ENCODE measurements at places on chromosomes 11 and 22.

DNA sequence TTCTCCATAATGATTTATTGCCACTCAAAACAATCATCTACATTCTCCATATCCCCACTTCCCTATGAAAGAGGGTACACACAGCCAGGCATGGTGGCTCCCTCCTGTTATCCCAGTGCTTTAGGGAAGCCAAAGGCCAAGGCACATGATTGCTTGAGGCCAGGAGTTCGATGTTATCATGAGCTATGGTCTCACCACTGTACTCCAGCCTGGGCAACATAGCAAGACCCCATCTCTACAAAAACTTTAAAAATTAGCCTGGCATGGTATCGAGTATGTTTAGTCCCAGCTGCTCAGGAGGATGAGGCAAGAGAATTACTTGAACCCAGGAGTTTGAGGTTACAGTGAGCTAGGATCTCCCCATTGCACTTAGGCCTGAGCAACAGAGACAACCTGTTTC, 6.0 kb downstream of the HPS5 start:
- DNase-seq: no peak

DNA sequence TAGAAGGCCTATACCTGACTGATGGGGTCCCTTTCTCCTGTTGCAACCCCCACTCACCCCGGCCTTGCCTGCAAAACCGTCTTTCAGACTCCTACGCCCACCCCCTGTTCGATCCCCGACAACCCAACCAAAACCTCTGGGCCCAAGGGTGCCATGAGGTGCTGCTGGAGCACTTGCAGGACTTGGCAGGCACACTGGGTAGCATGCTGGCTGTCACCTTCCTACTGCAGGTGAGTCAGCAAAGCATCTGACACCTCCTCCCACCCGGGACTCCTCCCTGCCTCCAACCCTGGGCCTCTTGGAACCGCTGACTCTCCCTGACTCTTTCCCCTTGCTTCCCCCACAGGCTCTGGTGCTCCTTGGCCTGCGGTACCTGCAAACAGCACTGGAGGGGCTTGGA, 1.2 kb downstream of the ROM1 start:
- no peak for DNase-seq

GRCh38 chr22:28021998-28022660, 103.1 kb upstream of the PITPNB start:
- no peak for DNase-seq

DNA sequence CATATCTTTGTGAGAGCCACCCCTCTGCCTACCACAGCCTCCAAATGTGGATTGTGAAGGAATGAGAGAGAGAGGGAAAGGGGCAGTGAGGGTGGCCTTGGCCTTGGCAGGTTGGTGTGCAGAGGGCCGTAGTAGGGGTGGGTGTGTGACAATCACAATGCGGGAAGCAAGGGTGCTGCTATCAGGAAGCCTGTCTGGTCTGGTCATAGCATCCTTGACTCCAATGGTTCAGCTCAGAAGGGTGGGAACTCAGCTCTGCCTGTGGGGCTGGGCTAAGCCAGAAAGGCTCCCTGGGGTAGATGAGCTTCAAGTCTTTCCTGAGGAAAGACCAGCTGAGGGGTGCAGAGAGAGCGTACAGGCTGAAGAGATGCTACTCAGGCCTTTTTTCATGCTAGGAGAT, 72.7 kb downstream of the RRM1 start:
- no peak for DNase-seq

- no peak for DNase-seq
Measured at GRCh38 chr11:70916351-70916750, 336.0 kb downstream of the SHANK2 start.

GRCh38 chr11:117385471-117385870, 57.8 kb downstream of the CEP164 start:
- DNase-seq: no peak

DNA sequence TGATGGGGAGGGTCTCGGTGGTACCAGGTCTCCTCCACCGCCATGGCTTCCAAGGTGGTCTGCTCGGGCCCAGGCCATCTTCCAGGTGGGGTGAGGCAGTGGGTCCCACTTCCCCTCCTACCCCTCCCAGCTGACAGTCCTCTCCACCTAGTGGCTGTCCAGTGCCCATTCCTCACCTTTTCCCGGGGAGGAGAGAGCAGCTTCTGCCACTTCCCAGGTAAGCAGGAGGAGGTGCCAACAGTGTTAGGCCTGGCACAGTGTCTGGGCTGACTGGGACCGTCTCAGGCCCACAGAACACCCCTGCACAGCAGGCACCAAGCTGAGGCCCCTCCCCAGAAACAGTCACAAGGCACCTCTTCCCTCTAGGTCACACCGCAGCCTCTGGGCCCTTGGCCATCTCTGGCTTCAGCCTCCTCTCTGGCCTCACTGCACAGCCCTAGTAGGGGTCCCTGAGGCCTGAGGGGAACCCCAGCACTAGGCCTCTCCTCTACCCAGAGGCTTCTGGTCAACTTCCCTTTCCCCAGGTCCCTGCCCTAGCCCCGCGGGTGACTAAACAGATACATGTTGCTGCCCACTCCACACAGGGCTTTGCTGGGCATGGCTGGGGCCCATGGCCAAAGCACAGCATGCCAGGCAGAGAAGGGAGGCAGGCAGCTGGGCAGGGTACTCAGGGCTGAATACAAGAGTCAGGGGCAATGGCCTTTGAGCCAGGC, 2.3 kb upstream of the ANKRD13D start:
- no peak for DNase-seq

DNA sequence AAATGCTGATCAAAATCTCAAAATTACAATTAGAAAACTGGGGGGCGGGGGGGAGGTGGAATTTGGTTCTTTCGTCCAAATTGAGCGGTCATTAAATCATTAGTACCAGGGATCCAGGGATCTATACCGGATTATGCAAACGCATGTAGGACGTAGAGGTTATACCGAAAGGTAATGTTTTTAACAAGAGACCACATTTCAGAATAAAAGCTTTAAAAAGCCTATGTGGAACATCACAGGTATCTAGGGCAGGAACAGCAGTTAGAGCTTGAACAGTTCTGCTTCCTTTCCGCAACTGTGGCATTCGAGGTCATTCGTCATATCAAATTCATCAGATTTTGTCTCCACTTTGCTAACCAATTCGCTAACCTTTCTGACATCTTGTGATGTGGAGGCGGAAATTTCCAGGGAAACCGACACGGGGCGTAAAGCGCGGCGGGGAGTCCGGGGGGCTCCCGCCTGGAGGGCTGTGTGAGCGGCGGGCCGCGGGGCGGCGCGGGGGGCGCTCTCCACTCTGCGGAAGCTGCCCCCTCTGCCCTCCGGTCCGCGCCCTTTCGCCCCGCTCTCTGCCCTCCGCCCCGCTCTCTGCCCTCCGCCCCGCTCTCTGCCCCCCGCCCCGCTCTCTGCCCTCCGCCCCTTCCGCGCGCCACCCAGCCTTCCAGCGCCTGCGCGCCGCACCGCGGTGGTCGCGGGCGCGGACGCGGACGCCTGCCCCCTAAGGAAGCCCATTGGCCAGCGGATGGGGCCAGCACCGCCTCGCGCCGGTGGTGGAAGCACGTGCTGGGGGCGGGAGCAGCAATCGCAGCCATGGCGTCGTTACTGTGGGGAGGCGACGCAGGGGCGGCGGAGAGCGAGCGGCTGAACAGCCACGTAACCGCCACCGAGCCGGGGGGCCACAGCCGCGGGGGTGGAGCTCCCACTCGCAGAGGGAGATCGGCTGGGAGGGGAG, at the start of gene DDX25:
TSS of gene DDX25 (plus strand) at position 798 of the 949 bp plus-strand sequence. CDS start at position 808, 10 bp downstream.
- DNase-seq: no peak

GRCh38 chr22:49643998-49644397, 183.7 kb downstream of the BRD1 start:
- no peak for DNase-seq

GRCh38 chr22:42610186-42610585, 4.5 kb downstream of the POLDIP3 start:
- no peak for DNase-seq
